ENCODE measurements at places on chromosomes 7 and 10. TPM values are rescaled to one million over a fixed set of nuclear protein-coding genes. Genes with fewer than 3 reads are reported as not detected.
A peak's percentile ranks its signal among the peaks of the same experiment; 100 is the strongest.

DNA sequence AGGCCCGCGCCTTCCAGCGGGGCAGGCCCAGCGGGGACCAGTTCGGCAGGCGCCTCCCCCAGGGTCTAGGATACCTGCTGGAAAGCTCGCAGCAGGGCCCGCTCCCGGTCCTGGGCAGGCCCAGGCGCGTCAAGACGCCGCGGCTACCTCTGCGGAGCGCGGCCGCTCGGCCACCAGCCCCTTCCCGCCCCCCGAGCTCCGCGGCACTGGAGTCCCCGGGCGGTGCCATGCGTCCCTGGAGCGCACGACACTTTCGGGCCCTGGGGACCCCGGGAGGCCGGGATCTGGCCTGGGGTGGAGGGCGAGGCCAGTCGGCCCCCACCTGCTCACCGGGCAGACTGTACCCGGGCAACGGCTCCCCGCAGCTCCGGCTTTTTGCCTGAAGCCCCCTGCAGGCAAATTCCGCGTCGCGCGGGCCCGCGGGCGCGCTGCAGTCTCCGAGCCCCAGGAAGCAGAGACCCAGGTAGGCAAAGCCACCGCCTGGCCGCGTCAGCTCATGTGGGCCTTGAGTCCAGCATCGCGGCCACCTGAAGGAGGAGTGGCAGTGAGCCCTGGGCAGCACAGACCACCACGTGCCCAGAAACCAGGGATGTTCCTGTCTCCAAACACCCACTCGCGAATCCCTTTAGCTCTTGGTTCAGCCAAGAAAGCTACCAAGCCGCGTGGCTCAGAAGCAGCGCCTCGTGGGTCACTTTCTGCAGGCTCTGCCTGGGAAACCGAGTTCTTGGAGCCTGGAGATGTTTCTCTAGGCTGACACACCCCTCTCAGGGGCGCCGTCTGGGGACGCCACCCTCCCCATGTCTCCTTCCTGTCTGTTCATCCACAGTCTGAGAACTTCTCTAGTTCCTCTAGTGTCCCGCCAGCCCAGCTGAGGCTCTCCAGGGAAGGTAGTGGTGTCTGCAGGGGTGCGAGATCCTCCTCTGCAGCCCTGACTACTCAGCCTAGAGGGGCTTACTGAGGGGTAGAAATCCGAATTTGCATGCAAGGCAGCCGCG is 46.1 kb upstream of the APBB1IP start:
- H3K27me3 ChIP-seq: no peaks in the 10 kb centered on the region
- H3K36me3 ChIP-seq: no peaks in the 10 kb centered on the region
- no peak for DNase-seq
- H3K27ac ChIP-seq: no peak overlapping the region

DNA sequence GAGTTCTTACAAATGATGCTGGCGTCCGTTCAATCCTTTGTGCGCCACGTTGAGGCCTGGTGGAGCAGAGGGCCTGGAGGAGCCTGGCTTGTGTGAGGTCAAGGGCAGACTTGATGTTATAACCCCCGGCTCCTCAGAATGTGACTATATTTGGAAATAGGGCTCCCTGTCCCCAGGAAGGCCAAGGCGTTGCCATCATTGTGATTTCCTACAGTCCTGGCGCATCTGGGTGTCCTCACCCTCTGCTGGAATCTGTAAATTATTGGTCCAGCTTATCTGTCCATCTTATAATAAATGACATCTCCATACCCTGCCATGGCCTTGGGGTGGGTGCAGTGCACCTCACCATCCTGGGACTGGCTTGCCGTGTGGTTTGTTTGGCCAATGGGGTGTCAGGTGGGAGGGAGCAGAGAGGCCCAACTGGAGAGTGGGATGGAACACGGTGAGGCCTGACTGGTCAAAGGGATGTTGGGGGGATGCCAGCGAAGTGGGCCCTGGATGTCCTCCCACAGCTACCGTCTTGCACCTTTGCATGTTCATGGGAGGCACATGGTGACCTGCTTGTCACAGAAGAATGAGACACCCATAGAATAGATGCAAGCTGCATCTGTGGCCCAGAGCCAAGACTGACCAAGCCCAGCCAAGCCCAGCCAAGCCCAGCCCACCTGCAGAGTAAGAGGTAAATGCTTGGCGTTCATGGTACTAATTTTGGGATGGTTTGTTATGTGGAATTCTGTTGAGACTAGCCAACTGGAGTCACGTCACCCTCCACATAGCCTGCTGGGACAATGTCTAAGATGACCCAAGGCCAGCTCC is 11.1 kb upstream of the LRRC27 start:
- H3K4me1 ChIP-seq: no peaks in the 10 kb centered on the region
- no peaks in the 10 kb centered on the region for H3K36me3 ChIP-seq
- DNase-seq: no peak
- H3K27ac ChIP-seq: no peak overlapping the region
- no peak overlapping the region for H3K4me3 ChIP-seq

GRCh38 chr7:39221901-39222300 is 244.2 kb downstream of the POU6F2 start:
- DNase-seq: no peak
- no peaks in the 10 kb centered on the region for H3K27me3 ChIP-seq
- H3K4me1 ChIP-seq: no peaks in the 10 kb centered on the region
- H3K4me3 ChIP-seq: no peak overlapping the region
- no peaks in the 10 kb centered on the region for H3K36me3 ChIP-seq

DNA sequence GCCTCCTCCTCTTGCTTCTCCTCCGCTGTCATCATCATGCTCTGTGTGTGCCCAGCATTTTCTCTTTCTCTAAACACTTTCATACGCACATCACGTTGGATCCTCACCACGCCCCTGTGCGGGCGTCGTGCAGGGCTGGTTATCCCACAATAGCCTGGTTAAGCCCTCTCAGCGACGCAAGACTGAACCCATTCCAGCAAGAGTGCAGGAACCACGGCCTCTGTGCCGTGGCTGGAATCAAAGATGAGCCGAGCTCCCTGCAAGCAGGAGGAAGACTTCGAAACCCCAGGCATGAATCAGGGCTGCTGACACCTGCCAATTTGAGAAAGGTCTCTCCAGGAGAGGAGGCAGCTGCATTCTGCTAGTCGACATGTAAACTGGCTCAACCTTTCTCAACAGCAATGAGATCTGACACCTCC is 74.8 kb upstream of the FOXK1 start:
- H3K36me3 ChIP-seq: no peaks in the 10 kb centered on the region
- DNase-seq: no peak
- H3K4me3 ChIP-seq: no peak overlapping the region
- no peaks in the 10 kb centered on the region for H3K27me3 ChIP-seq

Gene GPRIN2
- total RNA-seq: 34.4 TPM

Gene ZNF775
- total RNA-seq: 11.0 TPM

DNA sequence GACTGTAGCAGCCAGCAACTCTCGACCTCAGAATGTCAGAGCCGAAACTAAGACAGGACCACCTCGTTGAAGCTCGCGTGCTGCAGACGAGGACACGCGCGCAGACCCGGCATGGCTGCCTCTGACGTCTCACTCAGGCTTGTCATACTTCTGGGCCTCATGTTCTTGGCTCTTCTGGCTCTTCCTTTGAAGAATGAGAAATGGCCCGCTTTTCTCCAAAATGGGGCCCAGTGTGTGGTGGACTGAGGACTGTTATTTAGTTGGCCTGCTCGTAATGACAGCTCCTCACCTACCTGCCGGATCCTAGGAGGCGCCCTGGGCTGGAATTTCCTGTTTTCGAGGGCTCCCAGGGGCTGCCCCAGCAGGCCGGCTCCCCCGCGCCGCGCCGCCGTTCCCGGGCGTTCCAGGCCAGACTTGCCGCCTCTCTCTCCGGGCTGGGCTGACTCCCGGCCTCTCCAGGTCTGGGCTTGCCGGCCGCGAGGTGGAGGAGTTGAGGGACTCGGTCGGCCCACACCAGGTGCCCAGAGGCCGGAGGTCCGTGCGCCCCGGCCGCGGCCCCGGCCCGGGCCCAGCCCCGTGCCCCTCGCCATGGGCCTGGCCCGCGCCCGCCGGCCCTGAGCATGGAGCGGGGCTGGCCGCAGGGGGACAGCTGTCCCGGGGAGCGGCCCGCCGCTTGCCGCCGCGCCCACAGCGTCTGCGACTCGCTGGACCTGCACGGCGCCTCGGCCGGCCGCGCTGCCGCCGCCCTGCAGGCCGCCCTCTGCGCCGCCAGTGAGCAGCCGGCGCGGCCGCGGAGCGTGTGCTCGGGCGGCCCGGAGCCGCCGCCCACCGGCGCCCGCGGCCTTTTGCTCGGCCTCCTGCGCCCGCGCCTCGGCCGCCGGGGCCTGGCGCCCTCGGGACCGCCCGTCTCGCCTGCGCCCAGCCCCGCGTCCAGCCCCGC is 28.1 kb downstream of the AGAP3 start:
- no peaks in the 10 kb centered on the region for H3K36me3 ChIP-seq
- H3K27me3 ChIP-seq: no peaks in the 10 kb centered on the region
- peak overlapping the region; percentile 24 for H3K4me3 ChIP-seq
- H3K27ac ChIP-seq: no peak overlapping the region

GRCh38 chr7:29490094-29490607 is 73.5 kb upstream of the PRR15 start:
- no peaks in the 10 kb centered on the region for H3K27me3 ChIP-seq
- H3K27ac ChIP-seq: no peak overlapping the region
- H3K4me3 ChIP-seq: no peak overlapping the region
- H3K36me3 ChIP-seq: no peaks in the 10 kb centered on the region
- no peaks in the 10 kb centered on the region for H3K4me1 ChIP-seq

DNA sequence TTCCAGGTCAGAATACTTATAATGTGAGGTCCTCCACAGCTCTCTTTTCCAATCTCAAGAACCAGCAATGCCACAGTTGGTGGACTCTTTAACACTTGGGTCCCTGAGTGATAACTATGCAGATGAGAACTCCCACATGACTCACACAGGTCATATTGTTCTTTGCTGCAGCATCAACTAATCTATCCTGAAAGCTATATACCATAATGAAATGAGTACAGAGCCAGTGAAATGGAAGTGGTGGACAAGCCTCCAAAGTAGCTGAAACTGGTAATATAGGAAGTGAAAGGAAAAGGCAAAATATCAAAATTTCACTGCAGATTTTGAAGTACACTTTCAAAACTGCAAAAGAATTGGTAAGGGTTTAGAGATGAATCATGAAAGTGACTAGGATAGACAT is 45.6 kb downstream of the SORCS1 start:
- no peak overlapping the region for H3K4me3 ChIP-seq
- H3K27ac ChIP-seq: no peak overlapping the region
- DNase-seq: no peak
- H3K36me3 ChIP-seq: no peaks in the 10 kb centered on the region
- no peaks in the 10 kb centered on the region for H3K4me1 ChIP-seq

Gene SPDYE2
- total RNA-seq: not detected

DNA sequence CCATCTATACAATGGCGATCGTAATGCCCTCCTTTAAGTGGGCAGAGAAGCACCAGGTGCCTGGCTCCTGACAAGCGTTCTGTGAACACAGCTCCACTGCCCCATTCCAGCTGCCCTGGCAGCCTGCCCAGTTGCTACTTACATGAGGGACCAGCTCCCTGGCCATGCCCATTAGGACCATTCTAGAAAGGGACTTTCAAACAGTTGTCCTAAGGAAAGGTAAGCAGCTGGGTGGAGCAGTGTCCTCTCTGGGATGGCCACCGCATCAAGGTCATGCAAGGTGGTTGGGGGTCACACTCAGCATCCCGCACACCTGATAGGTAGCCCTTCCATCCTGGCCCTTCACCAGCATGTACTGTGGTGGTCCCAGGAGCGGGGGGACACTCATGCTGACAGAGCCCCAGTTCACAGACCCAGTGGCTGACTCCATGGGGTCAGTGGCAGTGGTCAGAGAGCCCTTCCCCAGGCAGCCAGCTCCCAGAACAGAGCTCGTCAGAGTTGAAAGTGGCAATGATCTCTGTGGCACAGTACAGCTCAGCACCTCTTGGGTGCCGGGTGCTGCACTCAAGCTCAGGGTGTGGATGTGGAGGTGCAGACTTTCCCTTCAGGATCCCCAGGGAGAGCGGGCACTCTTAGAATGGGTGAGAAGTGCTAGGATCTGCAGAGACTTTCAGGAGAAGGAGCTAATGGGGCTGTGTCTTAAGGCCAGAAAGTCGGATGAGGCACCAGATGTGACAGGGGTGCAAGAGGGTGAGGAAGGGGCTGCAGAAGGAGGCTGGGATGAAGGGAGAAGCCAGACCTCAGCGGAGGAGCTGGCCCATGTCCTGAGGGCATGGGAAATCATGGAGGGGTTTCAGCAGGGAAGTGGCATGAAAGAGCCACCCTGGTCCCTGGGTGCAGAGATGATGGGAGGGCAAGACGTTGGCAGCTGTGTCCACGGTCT is 10.9 kb downstream of the MMRN2 start:
- H3K36me3 ChIP-seq: no peaks in the 10 kb centered on the region
- H3K27ac ChIP-seq: no peak overlapping the region
- no peaks in the 10 kb centered on the region for H3K4me1 ChIP-seq
- peak; percentile 17 for DNase-seq
- no peaks in the 10 kb centered on the region for H3K27me3 ChIP-seq

DNA sequence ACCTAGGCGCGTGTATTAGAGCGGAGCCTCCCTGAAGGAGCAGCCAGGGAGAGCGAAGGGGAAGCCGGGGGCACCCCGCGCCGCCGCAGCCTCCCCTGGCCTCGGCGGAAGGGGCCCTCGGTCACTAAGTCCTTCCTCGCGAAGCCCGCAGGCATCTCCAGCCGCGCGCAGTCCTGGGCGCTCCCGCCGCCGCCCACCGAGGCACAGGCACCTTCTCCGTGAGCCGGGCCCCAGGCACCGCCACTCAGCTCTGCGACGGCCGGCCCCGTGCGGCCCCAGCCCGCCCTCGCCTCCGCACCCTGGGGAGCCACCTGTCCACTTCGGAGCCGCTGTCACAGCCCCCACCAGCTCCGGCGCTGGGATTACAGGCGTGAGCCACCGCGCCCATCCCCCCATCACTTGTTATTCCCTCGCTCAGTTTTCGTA is 80.8 kb downstream of the ZNF467 start:
- H3K4me1 ChIP-seq: no peaks in the 10 kb centered on the region
- DNase-seq: no peak
- no peak overlapping the region for H3K27ac ChIP-seq
- H3K36me3 ChIP-seq: no peaks in the 10 kb centered on the region
- peaks cover 18% of the 10 kb centered on the region for H3K27me3 ChIP-seq

DNA sequence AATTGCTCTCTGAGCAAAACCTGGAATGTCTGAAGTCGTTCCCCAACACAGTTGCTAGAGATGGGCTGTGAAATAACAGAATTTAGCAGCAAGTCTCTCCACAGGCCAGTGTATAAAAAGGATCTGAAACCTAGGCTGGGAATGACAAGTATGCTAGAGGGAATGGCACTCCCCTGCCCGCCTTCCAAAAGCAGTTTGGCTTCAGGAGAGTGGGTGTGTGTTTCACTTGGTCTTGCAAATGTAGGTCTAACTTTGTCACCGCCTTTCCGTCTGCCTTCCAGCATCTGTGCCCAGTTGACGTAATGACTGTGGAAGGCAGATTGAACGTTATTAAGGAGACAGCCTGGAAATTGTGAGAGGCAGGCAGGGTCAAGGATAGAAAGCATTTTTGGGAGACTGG is 18.0 kb upstream of the MTURN start:
- no peak overlapping the region for H3K27ac ChIP-seq
- DNase-seq: no peak
- no peaks in the 10 kb centered on the region for H3K36me3 ChIP-seq
- no peaks in the 10 kb centered on the region for H3K4me1 ChIP-seq

All from colonic mucosa (tissue), 4 donors.